Activated CD8-positive, alpha-beta memory T cell treated with anti-CD3 and anti-CD28 coated beads for 1 hour (primary cell): ENCODE measurements at places on chromosomes 11 and 22.

- no peak for DNase-seq
Measured at GRCh38 chr11:35151683-35152280, 12.8 kb downstream of the CD44 start.

GRCh38 chr11:32050264-32050663, 40.6 kb upstream of the RCN1 start:
- DNase-seq: no peak

DNA sequence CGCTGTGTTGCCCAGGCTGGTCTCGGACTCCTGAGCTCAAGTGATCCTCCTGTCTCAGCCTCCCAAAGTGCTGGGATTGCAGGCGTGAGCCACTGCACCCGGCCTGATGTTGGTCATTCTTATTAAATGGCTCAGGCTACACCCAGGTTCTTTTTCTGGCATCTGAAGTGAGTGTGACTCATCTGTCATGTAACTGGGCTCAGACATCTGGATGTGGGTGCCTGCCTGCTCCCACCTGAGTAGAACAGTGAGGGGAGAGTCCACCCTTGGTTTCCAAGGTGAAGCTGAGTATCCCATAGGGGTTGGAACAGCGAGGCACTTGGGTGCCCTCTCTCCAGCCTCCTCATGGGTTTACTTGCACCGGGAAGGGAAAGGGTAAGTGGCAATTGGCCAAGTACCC, 36.7 kb upstream of the EIF3D start:
- no peak for DNase-seq

DNA sequence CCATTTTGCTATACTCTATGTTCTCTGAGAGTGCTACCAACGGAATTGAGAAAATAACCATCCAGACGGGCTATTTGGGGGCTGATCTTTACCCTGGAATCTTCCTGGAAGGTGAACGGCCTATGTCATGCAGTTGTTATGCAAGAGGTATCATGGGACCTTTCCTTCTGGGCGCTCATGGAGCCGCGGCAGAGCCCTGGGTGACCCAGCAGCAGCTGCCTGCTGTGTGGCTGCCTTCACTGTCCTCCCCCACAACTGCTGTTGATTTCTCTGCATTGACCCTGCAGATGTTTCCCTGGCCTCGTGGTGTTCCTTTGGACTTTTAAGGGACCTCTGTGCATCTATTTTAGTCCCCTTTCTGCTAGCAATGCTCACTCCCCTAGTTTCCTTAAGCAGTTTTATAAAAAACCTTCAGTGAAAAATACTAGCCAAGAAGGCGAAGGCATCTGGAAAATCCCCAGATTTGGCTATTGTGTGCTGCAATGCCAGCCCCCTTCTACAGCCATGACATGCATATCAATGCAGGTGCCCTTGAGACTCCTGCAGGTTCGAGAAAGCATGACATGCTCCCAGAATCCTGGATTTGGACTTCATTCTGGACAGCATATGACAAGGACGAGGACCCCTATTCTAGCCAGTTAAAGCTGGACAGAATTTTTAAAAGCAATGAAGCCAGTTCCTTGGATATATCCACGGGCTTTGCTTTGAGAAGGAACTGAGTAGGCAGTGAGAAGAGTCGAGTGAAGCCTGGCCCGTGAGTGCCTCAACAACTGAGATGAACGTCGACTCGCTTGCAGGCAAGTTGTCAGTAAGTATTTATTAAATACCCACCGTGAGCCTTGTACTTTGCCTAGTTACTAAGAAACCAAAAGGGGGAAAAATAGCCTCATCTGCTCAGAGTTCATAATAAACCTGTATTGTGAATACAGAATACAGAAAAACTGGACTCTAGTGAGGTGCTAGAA, at the start of gene SLC25A18:
SLC25A18 (plus strand) TSS at position 593 of the 965 bp plus-strand sequence. CDS start 16,447 bp downstream, outside the sequence.
- no peak for DNase-seq

GRCh38 chr22:42328130-42328783, 57.8 kb upstream of the TCF20 start:
- DNase-seq: no peak

DNA sequence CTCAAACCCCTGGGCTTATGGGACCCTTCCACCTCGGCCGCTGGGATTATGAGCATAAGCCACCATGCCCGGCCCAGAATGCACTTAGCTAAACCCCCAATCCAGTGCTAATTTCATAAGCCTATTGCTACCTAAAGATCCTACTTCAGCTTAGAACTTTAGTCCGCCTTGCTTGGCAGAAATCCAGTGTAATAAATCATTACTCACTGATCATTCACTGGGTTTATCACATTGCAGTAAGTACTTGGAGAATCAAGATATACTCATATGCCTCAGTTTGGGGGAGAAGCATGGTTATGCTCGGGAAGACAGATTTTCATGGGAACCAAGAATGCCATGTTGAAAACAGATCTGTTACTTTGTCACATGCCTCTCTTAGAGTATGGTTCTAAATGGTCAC, 3.8 kb upstream of the TBRG1 start:
- no peak for DNase-seq

DNA sequence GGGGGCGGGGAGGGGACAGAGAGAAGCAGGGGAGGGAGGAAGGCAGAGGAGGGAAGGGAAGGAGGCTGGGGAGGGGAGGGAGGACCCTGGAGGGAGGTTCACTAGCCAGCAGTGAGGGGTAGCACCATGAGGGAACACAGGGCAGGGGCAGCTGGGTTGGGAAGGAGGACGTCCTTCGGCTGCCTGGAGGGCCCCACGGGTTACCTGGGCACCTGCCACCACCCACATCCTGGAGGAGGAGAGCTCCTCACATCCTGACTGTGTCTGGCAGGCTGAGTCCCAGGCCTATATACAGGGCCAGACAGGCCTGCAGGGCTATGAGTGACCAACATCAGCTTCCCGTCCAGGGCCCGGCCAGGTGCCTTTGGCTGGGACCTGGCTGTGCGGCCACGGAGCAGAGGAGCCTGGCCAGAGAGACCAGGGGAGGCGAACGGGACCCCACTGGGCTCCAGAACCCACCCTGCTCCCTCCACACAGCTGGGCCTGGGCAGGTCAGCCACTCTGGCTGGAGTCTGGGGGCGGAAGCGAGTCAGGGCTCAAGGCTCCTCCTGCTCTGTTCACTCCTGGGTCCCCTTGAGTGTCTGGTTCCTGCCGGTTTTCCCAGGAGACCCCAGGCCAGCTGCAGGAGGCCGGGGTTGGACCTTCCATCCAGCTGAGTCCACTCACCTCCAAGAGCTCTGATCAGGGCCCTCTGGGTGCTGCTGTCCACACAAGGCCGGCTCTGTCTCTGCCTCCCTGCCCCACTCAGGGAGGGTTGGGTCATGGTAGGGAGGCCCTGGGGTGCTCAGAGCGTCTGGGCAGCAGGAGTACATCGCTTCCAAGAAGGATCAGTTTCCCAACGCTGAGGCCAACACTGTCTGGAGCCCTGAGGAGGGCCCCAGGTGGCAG, 677.7 kb downstream of the BRD1 start:
- no peak for DNase-seq

DNA sequence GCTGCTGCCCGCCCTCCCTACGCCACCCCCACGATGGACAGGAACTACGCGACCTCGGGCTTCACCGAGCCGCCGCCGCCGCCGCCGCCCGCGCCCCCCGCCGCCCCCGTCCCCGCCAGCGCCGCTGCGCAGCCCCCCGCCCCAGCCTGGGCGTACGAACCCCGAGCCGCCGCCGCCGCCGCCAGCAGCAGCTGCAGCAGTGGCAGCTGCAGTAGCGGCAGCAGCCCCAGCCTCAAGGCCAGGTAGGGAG, 407 bp downstream of the QSER1 start:
- DNase-seq: peak; percentile 14

DNA sequence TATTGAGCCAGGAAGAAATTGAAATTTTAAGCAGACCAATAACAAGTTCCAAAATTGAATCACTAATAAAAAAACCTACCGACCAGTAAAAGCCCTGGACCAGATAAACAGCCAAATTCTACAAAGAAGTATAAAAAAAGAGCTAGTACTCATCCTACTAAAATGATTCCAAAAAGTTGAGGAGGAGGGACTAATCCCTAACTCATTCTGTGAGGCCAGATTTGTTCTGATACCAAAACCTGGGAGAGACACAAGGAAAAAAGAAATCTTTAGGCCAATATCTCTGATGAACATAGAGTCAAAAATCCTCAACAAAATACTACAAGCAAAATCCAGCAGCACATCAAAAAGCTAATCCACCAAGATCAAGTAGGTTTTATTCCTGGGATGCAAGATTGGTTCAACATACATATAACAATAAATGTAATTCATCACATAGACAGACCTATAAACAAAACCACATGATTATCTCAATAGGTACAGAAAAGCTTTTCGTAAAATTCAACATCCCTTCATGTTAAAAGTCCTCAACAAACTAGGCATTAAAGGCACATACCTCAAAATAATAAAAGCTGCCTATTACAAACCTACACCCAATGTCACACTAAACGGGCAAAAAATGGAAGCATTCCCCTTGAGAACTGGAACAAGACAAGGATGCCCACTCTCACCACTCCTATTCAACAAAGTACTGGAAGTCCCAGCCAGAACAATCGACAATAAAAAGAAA, 13.1 kb downstream of the OR52A5 start:
- no peak for DNase-seq

DNA sequence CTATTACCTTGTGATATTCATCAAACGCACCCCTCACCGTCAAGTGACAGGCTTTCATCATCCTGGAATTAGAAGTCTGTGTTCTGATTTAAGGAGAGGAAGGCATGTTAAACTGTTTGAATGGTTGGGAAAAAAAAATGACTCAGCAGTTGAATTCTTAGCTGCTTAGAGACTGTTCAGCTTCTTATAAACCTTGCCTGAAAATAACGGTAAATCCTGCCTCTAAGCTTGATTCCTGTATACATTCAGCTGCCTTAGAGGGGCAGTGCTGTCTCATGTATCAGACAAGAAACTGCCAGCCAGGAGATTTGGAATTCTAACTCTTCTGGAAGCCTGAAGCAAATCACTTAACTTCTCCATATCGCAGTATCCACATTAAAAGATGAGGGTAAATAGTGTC, 437.4 kb downstream of the JRKL start:
- DNase-seq: no peak

- DNase-seq: no peak
Measured at GRCh38 chr11:79406376-79406775, 34.5 kb downstream of the TENM4 start.

GRCh38 chr11:63672156-63672463, 934 bp upstream of the ATL3 start:
- no peak for DNase-seq
